Cerebellar cortex (tissue), 1 donor: ENCODE measurements at places on chromosomes 2 and 18.

DNA sequence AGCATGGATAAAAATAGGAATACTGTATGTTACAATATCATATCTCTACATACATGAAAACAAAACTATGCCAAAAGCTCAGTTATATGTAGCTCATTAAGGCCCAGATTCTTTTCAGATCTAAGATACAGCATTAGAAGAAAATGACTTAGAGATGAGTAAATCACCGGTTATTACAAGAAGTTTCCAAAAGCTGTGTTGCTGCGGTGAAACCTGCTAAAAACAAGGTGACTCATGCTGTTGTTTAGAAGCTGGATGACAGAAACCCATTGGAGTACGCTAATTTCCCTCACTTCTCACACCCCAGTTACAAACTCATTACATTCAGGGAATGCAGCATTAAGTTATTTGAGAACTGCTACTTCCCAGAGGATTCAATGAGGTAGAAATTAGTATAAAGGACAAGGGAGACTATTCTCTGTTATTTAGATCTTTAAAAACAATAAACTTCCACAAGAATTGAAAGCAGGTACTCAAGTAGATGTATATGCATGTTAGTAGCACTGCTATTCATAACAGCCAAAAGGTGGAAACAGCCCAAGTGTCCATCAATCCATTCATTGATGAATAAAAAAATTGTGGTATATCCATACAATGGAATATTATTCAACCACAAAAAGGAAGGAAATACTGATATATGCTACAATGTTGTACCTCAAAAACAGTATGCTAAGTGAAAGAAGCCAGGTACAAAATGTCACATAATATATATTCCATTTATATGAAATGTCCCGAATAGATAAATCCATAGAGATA, 32.6 kb downstream of the RBKS start:
- DNase-seq, result no peak

GRCh38 chr2:158346032-158346431, 110.5 kb downstream of the CCDC148 start:
- no peak for DNase-seq

GRCh38 chr2:241391892-241392665, 36.0 kb downstream of the FARP2 start:
- peak; percentile 69 for DNase-seq

DNA sequence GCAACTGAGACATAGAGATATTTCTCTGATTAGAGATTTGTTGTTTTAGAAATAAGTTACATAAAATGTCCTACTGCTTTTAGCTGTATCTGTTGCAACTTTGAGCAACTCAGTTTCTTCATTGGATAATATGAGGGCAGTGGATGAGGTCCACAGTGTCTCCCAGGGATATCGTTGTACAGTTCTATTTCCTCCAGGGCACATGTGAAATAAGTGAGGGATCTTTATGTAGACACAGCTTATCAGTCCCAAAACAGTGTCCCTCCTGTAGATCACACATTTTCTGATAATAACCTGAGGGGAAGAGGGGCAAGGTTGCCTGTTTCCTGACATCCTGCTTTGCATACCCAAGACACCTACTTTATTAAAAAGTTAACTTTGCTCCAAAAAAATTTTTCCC, 1231.2 kb upstream of the ZEB2 start:
- DNase-seq, result no peak

GRCh38 chr18:35525795-35526494, 28.2 kb upstream of the INO80C start:
- DNase-seq, result no peak

- no peak for DNase-seq
Observed at GRCh38 chr2:52931660-52932059, 835.9 kb upstream of the CHAC2 start.

DNA sequence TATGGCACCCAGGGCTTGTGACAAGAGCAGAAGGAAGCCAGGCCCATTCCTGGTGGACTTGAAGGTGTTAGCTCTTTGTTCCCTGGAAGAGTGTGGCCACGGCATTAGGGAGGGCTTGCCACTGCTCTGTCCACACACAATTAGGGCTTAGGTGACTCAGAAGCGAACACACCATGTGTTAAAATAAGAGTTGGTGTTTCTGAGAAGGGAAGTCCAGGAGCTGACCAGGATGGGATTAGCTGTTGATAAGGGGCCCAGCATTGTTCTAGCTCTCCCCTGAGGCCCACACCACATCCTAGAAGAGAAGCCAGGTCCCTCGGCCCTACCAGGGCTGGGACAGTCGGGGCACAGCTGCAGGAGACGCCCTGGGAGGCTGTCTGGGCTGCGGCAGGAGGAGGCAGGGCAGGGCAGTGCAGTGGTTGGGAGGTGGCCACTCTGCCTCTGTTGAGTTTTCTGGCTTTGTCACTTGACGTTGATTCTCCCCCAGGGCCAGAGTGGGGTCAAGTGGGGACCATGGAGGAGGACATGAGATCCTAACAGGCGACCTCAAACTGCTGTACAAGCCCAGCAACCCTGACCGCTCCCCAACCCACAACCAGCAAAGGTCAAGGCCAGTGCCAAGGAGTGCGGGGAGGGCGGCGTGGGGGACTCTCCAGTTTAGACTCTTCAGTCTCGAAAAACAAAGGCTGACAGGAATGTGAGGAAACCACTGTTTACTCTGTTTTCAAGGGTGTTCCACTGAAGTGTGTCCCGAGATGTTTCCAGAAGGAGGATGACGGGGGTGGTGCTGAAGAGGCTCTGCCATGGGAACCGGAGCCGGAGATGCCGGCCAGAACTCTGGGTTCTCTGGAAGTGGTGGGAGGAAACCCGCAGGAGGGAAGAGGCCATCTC, 16.8 kb downstream of the GNLY start:
- DNase-seq, result no peak

DNA sequence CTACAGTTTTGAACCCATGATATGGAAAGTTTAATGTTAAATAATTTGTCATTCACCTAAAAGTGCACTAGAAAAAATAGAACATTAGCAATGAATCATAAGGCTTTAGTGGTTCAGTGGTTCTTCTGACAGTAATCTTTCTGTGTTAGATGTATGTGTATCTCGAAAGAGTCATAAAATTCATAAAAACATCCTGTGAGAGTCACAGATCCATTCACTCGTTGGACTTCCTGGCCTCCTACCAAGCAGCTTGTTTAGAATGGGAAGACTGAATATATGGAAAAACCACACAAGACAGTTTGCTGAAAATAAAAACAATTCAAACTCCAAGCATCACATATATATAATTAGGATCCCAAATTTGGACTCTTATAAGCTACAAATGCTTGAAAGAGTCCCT, 34.8 kb downstream of the ADNP2 start:
- DNase-seq, result no peak

DNA sequence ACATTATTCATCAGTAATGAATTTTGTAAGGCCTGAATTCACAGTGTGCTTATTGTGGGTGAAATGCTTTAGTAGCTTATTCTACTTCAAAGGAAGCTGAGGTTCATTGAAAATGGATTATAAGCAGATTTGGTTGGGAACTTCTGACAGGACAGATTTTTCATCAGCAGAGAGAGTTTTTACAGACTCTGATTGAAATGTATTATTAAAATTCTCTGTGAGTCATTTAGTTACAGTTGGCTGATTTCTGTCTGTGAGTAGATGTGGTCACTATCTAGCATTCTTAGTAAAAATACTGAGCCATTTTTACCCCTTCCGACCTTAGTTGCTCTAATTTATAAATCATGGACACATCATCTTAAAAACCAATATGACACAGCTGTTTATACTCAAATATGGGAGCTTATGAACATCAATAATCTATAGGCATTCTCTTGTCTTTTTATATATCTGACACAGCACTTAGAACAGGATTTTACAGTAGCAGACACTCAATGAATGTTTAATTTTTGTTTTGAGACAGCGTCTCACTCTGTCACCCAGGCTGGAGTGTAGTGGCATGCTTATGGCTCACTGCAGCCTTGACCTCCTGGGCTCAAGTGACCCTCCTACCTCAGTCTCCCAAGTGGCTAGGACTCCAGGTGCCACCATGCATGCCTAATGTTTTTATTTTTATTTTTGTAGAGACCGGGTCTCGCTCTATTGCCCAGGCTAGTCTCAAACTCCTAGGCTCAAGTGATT, 239.6 kb downstream of the BABAM2 start:
- DNase-seq, result no peak

- no peak for DNase-seq
Observed at GRCh38 chr2:105445498-105445897, 46.6 kb upstream of the FHL2 start.

- no peak for DNase-seq
Observed at GRCh38 chr18:22538426-22538825, 120.7 kb upstream of the CTAGE1 start.

GRCh38 chr18:65526099-65526498, 224.7 kb upstream of the CDH7 start:
- no peak for DNase-seq

DNA sequence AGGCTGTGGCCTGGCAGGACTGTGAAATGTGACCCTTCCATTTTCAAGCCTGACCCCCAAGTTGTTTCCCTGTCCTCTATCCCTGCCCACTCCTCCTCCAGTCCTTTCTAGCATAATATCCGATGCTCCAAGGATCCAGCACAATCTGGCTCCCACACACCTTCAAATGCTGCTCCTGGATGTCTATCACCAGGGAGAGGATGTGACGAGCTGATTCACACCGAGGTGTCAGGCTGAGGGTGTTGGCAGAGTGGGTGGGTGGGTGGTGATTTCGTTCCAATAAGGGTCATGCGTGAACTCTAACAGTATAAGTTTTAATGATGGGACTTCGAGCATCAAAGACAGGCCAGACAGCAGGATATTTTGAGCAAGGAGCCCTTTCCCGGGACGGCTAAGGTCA, 107.8 kb downstream of the CELF4 start:
- DNase-seq, result no peak

DNA sequence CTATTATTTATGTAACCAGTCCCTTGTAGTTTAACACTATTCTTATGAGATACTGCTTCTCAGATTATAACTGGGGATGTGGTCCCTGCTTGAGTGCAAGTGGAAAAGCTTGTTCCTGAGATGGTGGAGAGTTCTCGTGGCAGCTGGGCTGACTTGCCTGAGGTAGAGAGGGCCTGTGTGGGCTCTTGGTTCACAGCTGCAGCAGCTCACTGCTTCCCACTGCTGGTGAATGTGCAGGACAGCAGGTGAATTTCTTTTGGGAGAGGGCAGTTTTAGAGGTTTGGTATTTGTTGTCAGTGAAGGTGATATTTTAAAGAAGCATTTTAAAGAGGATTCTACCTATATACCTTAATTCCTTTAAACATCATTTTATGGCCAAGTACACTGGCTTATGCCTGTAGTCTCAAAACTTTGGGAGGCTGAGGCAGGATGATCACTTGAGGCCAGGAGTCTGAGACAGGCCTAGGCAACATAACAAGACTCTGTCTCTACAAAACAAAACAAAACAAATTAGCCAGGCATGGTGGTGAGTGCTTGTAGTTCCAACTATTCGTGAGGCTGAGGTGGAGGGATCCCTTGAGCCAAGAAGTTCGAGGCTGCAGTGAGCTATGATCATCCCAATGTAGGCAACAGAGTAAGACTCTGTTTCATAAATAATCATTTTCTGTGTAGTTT, 94.8 kb downstream of the MTA3 start:
- peak; percentile 75 for DNase-seq

DNA sequence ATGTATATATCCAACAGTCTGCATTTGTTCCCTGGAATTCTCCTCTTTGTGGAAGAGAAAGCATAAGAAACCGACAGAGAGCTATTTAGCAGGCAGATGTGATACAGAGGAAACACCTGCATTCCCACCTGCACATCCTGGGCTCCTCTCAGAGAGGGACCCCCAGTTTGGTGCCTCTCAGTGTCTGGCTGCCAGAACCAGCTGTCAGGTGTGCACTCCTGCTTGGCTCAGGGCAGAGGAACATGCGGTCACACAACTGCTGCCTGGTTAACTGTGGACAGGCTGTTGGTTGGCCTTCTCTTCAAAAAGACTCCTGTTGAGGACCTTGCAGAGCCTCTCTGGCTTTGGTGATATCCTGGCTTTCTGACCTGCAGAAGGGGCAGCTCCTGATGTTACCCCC, 54.6 kb downstream of the ITGB6 start:
- DNase-seq, result no peak

- DNase-seq, result no peak
Observed at GRCh38 chr18:55735199-55735855, 147.3 kb upstream of the TCF4 start.

DNA sequence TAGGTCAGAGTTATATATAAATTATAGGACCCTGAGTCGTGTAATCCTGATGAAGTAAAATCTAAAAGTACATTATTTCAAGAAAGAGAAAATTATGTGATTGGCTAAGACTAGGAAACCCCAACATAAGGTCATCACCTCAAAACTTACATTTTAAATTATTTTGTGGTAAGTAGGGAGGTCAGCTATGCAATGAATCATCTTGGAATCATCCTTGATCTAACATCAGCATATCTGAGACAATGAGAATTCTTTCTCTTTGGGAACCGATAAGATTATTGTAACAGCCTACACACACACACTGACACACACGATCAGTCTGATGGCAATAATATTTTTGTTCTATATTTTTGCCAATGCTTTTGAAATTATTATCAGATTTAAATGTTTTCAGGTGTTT, 904.8 kb upstream of the CHAC2 start:
- DNase-seq, result no peak

DNA sequence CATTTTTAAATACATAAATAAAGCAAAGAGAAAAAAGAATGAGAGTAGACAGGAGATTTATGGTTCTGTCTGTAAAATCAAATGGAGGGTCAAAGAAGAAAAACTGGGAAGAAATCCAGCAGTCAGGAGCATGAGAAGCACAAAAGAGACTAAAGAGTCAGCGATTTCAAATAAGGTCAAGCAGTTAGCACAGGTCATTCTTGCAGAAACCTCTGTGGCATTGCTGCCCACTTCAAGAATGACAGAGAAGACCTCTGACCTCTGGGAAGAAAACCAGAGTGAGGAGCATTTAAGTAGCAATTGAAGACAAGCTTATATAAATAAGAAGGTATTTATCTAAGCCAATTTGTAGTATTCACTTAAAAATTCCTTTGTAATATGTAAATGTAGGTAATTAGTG, 172.0 kb upstream of the SPOPL start:
- DNase-seq, result no peak

DNA sequence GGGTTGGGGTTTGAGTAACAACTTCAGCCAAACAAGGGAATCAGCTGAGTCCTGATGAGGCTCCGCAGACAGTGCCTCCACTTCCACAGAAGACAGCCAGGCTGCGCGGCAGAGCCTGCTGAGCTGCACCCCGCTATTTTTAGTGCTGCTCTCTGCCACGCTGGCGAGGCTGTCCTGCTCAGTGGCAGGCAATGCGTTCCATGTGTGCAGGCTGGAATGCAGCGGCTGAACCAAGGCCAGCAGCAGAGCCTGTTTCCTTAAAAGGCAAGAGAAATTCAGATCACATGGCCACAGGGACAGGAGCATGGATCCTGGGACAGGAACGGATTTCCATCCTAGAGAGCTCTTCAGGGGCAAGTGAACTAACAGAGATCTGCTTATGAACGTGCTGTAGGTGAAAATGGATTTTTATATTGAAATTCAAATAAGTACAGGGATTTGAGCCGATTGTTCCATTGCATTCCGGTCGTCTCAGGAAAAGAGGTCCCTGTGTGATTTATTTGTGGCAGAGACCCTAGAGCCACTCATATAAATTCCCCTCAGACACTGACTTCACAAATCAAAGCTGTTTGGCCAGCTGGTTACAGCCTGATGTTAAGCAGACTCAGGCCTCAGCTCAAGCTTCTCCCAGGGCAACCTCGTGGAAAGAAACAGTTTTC, 98.7 kb downstream of the COL6A3 start:
- DNase-seq, result peak; percentile 73
